ENCODE measurements at places on chromosomes 7 and 10. TPM values are rescaled to one million over a fixed set of nuclear protein-coding genes. Genes with fewer than 3 reads are reported as not detected.

METTL2B gene
- 27.1 TPM for polyA plus RNA-seq

GRCh38 chr7:91852263-91852741 is 28.2 kb downstream of the MTERF1 start:
- no peak for DNase-seq

LRRN3 gene
- 3.1 TPM for polyA plus RNA-seq

- no peak for DNase-seq
These were observed 52.2 kb downstream of the C10orf120 start for GRCh38 chr10:122647383-122647968.

GRCh38 chr10:132114953-132115520 is 49.3 kb downstream of the JAKMIP3 start:
- no peak for DNase-seq

GRCh38 chr10:89475591-89475998 is 59.8 kb downstream of the SLC16A12 start:
- no peak for DNase-seq

FGL2 gene
- polyA plus RNA-seq: 18.5 TPM

DNA sequence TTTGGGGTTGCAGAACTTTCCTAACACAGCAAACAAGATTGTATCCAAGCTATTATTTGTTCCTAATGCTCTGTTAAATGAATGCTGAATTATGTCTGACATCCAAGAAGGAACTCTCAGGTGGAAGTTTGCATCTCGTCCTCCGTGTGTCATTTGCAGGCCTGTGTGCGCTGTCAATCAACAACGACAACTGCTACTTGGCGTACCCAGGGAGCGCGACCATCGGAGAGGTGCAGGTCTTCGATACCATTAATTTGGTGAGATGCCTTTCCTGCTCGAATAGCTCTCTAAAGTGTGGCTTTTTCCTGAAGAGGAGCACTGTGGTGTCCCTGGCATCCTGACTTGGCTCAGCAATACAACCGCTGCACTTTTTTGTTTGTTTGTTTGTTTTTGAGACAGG is 26.9 kb downstream of the WIPI2 start:
- DNase-seq: no peak

DNA sequence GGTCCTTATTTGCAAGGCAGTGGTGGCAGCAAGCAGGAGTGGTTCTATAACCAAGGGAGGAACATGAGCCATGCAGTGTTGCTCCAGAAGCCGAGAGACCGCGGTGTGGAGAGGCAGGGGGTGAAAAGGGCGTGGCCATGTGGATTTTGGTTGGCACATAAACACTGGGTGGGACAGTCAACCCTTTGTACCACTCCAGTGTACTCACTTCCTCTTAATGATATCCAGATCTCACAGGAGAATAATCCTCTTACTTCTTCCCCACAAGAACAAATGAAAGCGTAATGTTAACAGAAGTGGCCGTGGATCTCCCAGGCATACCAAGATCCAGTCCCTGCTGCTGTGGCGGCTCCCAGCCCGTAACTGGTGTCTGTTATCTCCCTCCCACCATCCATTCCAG is 42.4 kb downstream of the XRCC2 start:
- no peak for DNase-seq

BTBD16 gene
- polyA plus RNA-seq: 0.08 TPM

- DNase-seq: no peak
These were observed 701 bp upstream of the GBX1 start for GRCh38 chr7:151168003-151168786.

GRCh38 chr7:151600331-151600730 is 80.6 kb upstream of the RHEB start:
- DNase-seq: no peak

DNA sequence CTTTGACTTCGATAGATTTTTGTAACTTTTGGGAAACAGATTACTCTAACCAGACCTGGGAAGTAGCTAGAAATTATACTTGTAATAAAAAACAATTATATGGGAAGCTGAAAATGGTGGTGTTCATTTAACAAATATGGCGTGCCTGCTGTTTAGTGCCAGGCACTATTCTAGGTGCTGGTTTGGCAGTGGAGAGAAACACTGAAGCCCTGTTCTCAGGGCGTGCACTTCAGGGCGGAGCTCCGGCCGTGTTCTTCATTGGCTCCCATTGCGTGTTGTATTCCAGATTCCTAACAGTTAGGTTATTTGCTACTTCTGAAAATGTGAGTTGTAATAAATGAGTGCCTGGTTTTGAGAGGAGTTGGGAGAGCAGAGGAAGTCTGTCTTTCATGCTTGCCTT is 38.6 kb downstream of the DNAJB6 start:
- DNase-seq: no peak

DNA sequence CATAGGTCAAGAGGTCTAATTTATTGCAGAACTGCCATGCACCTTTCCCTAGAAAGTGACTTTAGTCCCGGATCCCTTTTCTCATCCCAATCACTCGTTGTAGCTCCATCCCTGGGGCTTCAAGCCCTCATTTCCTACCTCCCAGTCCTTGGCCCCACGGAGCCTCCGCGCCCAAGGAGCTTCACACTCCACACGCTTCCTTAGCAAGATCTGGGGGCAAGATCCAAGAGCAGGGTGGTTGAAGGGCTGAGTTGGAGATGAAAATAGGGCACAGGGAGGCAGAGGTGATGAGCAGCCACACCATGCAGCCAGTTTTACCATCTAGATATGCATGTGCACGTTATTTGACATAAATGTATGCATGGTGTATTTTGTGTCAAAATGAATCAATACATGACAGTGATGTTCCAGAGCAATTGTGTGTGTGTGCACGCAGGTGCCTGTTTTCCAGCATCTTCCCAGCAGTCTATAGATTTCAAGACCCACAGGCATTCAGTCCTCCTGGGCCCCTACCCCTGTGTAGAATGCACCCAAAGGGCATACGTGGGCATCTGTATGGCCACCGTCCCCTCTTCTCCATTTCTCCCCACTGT is 6.0 kb upstream of the TRPV6 start:
- DNase-seq: no peak

DNA sequence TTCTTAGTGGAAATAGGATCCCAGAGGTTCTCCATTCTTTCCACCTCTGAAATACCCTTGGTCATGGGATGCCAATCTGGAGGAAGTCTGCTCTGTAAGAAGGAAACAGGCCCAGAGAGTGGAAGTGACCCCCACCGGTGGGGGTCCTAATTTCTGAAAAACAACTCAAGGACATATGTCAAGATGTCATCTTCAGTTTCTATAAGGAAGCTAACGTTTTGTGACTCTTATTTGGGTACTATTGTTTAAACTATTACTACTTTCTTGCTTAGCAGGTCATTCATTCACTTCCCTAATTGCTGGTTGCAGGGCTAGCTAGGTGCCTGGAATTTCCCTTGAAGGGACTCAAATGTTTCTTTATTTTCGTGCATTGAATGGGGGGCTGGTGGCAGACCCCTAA is 1.9 kb upstream of the ZNF775 start:
- no peak for DNase-seq

- DNase-seq: no peak
These were observed 1.5 kb upstream of the SFMBT2 start for GRCh38 chr10:7412237-7412927.

DNA sequence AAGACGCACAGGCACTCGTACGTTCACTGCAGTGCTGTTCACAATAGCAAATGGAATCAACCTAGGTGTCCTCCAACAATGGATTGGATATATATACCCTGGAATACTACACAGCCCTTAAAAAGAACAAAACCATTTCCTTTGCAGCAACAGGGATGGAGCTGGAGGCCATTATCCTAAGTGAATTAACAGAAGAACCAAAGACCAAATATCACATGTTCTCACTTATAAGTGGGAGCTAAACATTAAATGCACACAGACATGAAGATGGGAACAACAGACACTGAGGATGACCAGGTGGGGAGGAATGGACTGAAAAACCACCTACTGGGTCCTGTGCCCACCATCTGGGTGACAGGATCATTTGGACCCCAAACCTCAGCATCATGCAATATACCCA is 52.0 kb upstream of the EBF3 start:
- DNase-seq: no peak

GPR37 gene
- 1.2 TPM for polyA plus RNA-seq

ZNF727 gene
- 0.34 TPM for polyA plus RNA-seq

DNA sequence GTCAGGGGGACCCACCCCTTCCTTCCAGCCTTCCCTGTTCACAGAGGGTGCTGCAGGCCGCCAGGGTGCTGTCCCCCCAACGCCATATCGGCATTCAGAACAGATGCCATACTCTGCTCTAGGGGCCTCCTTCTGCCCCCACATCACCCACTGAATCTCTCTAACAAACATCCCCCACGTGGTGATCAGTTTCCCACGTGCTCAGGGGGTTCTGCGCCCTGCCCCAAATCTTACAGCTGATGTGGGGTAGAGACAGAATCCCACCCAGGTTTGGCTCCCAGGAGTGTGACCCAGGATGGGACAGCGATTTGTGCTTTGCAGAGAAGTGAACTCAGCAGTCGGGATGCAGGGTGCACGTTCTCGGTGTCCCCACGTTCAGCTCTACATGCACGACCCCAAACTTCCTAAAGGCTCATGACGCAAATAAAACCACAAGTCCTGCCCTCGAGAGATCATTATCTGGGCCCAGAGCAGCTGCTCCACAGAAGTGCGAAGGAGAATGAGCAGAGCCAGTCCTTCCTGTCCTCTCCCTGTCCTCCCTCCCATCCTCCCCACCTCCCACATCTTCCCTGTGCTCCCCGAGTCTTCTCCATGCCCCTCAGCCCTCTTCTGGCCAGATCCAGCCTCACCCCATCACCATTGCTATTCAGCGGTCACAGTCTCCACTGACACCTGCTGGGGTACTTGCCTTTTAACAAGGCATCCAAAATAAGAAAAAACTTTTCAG is 423.4 kb downstream of the DNAJB6 start:
- no peak for DNase-seq

GRCh38 chr10:19983880-19984565 is 167.8 kb downstream of the PLXDC2 start:
- no peak for DNase-seq

- no peak for DNase-seq
These were observed 19.7 kb upstream of the C10orf71 start for GRCh38 chr10:49279015-49279880.

GRCh38 chr7:85972504-85973141 is 671.1 kb upstream of the GRM3 start:
- no peak for DNase-seq

COMTD1 gene
- polyA plus RNA-seq: 2.9 TPM

- DNase-seq: no peak
These were observed 14.4 kb downstream of the PKD2L1 start for GRCh38 chr10:100315615-100316014.

- peak; percentile 18 for DNase-seq
These were observed 337 bp downstream of the TRIL start for GRCh38 chr7:28957751-28958234.

DNA sequence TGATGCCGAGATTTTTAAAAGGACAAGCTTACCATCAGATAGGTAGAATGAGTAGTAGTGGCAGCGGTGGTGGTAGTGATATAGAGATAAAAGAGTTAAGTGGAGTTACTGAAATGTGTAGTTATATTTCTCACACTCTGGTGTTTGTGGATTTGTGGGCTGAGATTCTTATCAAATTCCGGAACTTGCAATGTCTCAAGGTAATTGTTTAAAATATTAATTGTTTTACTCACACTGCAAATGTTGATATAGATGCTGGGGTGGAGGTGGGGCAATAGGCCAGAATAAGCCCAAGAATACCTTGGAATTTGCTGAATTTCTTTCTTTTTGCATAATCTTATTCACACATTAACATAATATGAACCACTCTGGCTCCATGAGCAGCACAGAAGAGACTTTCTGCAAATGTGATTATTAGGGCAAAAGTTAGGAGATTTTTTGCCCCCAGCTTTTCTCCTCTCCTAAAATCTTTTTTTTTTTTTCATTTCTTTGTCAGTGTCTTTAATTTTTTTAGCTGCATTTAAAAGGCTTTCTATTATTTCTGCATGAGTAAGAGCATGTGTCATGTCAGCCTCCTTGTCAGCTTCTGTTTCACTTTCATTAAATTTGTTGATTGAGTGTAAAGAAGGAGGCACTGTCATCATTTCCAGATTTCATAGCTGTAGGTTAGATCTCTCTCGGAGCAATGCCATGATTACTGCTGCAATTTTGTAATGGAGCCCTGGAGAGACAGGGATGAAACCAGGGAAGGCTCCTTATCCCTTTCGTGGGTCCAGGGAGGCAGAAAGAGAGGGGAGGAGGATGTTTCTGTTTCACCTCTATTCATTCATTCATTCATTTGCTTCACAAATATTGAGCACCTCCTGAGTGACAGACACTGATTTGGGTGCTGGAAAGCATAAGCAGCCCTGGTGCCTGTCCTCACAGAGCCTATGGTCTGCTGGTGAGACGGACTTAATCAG is 13.1 kb upstream of the SGMS1 start:
- DNase-seq: no peak

DNA sequence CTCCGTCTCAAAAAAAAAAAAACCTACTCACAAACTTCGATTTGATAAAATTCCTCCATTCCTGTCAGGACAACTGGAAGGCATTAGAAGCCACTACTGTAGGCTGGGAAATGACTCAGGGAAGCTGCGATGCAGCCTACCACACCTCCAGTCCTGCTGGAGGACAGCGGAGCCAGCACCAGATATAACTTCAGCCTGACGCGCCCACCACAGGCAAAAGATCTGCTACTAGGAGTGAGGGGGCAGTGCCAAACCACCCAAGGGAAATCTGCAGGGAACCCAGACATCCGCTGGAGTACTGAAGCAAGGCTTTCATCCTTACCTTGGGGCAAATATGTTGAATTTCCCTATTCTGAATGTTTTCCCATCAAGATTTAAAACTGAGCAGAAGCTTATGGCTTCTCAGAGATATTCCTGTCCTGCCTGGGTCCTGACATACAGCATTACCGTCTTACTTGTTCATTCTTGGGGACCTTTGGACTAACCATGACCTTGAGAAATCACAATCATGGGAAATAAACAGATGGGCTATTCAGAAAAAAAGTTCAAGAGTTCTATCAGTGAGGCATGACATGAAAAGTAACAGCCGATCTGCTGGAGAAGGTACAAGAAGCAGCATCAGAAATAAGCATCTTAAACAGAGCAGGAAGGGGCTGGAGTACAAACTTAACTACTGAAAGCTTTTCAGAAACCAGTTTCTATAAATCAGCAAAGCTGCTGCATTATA is 20.4 kb downstream of the BCCIP start:
- no peak for DNase-seq

- no peak for DNase-seq
These were observed 31.3 kb downstream of the ZNF783 start for GRCh38 chr7:149293338-149293737.

CPA5 gene
- polyA plus RNA-seq: not detected

- DNase-seq: no peak
These were observed 45.9 kb downstream of the HIPK2 start for GRCh38 chr7:139731802-139732470.

DNA sequence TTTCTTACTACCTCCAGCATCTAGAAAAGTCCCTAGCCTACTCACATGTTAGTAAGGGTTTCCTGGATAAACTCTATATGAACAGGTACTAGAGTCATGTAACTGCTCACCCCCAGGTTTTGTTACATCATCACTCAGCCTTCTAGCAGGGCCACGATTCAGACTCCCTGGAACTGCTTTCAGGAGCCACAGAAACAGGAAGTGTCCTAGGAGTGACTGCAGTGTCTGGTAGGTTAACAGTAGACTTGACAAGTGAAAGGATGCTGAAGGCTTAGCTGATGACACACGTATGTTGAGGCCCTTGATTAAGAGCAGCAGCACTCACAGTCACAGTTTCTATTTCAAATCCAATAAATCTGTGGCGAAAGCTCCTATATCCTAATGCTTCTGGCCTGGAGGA is 101.2 kb downstream of the DNMBP start:
- no peak for DNase-seq

PON1 gene
- 0.95 TPM for polyA plus RNA-seq

Data from left renal pelvis (tissue), 4 donors.